ENCODE measurements at places on chromosomes 5 and 9.

DNA sequence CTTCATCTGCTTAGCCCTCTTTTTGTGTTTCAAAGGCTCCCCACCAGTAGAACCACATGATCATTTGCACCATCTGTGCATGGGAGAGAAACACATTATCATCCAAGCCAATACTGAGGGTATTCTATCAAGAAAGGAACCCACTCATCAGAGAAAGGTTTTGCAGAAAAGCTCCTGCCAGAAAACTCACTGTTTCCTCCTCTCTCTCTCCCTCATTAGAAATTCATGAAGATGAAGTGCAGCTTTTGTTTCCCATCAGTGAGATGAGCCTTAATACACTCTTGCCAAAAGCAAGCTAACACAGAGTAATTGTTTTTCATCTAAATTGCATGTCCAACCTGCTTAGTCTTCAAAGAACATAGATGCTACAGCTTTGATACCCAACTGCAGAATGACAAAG, 142.4 kb upstream of the GRAMD2B start:
- no peak for DNase-seq

DNA sequence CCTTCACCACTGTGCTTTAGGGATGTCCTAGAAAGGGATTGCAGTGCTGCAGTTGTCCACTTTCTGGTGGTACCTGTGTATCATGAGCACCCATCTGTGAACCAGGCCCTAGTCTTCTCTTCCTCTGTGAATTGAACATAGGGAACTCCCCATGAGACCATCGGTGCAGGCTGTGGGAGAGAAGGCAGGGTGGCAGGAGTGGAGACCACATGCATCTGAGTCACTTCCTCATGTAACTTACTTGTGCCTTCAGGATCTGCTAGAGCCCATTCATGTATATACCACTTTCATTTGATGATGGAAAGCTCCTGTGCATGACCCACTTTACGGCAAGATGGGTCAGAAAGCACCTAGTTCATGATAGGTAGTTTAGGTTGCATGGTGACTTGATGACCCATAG, 478.1 kb upstream of the CDH9 start:
- DNase-seq, result no peak

GRCh38 chr5:168553377-168554130, 24.4 kb downstream of the FBLL1 start:
- DNase-seq, result no peak

DNA sequence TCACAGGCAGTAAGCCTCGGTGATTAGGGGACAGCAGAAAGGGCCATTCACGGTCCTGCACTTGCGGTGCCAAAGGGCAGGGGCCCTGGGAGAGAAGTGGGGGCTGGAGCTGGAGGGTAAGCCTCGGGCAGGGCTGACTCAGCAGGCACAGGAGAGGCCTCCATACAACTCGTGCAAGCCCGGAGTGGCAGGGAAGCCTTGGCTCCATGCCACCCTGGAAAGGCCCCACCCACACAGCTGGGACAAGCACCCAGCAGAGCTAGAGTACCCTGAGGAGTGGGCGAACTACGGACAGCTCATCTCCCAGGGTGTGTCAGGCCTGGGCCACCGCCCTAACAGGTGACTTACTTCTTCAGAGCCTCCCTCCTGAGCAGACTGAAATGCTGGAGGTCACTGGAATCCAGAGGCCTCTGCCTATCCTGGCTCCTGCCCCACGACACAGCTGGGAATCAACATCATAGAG, 5.6 kb upstream of the CAMK2A start:
- no peak for DNase-seq

- DNase-seq, result no peak
These were observed 15.3 kb upstream of the AHRR start for GRCh38 chr5:306011-306805.

DNA sequence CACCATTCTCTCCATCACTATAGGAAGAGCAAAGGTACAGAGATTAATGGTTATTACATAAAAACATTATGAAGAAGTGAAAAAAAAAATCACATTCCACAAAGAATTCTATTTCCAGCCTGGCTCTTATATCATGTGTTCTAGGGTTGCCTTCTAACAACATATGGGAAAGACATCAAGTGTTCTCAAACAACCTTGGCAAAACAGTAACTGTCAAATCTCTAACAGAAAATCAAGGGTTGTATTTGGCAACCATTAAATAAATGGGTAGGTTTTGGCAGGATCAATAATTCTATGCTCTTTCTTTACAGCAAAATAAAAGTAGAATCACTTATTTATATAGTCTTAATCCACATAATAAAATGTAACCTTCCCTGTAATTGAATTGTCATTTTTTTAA, 728.9 kb downstream of the MAT2B start:
- no peak for DNase-seq

- no peak for DNase-seq
These were observed 41.7 kb downstream of the AHRR start for GRCh38 chr5:362978-363765.

GRCh38 chr9:88087906-88088305, 50.4 kb downstream of the SPATA31C2 start:
- DNase-seq, result no peak

DNA sequence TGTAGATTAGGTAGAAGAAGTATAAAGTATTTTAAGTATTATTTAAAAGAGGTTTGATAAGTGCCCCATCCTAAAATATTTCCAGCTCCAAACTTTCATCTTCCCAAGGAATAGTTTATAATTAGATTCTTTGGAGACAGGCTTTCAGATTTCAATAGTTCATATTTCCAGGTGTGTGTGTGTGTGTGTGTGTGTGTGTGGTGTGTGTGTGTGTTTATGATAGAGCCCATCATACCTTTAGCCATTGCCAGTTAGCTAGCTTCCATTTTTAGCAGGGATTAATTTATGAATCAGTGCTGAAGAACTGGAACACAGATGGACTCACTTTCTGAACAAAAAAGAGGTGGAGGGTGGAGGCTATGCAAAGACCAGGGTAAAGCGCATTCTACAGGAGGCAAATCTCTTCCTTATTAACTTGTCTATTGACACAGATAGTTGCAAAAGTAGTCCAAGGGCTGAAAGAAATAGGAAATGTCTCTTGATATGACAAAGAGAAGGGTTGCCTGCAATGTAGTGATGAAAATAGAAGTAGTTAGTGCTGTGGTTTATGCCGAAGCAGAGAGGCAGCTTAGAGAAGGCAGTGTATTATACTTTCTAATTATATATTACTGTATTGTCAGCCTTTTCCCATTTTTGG, 301.1 kb downstream of the MAN2A1 start:
- no peak for DNase-seq

DNA sequence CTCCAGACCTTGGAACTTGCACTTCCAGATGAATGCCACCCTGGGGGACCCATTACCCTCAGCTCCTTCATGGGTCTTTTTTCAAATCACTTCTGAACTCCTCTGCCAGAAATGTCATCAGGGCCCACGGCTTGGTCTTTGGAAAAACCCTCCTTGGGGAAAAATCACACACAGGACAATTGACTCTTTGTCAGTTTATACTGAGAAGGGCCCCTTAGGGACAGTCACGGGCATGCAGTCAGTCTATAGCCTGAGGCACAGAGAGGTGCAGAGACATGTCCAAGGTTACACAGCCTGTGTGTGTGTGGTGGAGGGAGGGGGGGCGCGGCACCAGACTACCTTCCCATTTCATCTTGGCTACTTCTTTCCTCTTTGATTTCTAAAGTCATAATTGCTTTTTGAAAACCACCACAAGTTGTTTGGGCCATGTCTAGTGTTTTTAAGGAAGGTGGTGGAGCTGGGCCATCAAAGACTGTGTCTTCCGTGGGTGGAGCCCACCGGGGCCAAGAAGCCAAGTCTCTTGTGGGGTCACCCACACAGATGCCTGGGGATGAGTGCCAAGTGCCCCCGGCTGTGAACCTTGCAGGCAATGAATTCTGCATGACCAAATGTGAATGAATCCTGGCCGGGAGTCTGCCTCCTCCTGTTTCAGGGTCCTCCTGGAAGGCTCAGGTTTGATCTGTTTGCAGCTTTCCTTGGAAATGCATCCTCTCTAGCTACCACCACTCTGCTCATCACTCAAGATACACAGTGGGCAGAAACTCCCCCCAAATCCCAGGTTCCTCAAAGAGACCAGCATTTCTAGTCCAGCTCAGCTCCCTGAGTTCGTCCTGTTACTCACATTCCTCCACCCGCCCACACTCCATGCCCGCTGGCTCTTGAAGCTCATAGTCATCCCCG, 200.1 kb upstream of the TBC1D2 start:
- no peak for DNase-seq

Data from AG04449 (cell line).